ENCODE measurements at places on chromosomes 12 and 14.

- DNase-seq, result no peak
Measured at GRCh38 chr14:34361504-34362011, 100.5 kb downstream of the SPTSSA start.

GRCh38 chr14:67514203-67514607, 18.9 kb upstream of the PLEKHH1 start:
- DNase-seq, result no peak

- DNase-seq, result no peak
Measured at GRCh38 chr12:90920222-90920621, 34.8 kb downstream of the CCER1 start.

DNA sequence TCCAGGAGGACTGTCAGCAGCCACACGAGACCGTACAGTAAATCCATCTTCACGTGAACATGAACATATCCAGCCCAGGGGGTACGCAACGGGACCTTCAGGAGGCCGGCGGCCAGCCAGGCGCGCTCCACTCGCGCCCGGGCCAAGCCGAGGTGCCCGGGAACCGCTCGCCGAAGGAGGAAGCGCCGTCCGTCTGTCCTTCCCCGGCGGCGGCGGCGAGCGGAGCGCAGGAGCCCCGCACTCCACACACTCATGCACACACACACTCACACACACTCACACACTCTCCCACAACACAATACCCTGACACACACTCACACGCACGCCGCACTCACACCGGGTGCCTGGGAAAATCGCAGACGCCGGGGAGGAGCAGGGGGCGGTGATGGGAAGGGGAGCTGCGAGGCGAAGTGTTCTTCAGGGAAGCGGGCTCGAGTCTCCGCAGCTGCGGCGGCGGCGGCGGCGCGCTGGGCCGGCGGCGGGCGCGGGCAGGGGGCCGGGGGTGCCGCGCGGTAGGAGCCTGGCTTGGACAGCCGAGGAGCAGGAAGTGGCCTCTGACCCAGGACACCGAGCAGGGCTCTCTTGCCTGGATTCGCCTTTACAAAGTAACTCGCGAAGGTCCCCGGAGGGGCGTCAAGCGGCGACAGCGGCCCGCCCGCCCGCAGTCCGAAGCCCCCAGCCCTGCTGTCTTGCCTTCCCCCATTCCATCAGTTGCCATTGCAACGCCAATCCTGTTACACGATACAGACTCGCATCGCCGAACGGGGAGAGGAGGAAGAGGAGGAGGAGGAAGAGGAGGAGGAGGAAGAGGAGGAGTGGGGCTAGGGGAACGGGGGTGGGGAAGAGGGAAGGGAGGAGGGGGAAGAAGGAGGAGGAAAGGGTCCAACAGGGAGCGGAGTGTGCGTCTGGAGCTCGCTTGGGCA, 601 bp downstream of the MDGA2 start:
- DNase-seq, result no peak

- DNase-seq, result no peak
Measured at GRCh38 chr14:57755018-57755521, 110.8 kb downstream of the SLC35F4 start.

DNA sequence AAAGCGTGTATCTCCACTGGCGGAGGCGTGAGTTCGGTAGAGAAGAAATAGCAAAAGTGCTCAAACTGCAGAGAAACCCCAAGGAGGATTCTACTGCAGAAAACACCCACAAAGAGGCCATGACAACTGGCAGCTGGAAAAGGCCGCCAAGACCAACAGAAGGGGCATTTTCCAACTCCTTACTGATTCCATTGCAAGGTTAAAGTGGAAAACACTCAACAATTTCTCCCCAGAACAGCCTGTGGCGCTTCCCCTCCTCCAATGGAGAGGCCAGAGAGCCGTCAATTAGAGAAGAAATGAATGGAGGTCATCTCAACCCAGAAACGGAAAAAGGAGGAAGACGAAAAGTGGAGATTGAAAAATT, 618 bp upstream of the ANKRD52 start:
- no peak for DNase-seq

- no peak for DNase-seq
Measured at GRCh38 chr14:81440041-81440440, 39.9 kb upstream of the STON2 start.

DNA sequence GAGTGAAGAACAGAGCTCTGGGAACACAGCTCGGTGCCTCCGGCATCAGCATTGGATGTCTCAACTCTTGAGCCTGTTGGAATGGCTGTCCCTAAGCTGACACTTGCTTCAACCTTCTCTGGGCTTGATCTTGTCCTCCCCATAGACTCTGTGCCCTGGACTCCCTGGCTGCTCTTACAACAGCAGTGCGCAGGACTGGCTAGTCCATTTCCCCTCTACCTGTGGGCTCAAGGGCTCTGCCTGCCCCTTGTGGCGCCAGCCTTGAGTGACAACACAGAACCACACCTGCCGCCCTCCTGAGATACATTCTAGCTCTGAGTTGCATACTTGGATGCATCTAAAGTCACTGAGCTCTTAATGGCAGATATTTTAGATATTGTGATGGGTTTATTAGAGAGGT, 6.2 kb downstream of the CRADD start:
- no peak for DNase-seq

DNA sequence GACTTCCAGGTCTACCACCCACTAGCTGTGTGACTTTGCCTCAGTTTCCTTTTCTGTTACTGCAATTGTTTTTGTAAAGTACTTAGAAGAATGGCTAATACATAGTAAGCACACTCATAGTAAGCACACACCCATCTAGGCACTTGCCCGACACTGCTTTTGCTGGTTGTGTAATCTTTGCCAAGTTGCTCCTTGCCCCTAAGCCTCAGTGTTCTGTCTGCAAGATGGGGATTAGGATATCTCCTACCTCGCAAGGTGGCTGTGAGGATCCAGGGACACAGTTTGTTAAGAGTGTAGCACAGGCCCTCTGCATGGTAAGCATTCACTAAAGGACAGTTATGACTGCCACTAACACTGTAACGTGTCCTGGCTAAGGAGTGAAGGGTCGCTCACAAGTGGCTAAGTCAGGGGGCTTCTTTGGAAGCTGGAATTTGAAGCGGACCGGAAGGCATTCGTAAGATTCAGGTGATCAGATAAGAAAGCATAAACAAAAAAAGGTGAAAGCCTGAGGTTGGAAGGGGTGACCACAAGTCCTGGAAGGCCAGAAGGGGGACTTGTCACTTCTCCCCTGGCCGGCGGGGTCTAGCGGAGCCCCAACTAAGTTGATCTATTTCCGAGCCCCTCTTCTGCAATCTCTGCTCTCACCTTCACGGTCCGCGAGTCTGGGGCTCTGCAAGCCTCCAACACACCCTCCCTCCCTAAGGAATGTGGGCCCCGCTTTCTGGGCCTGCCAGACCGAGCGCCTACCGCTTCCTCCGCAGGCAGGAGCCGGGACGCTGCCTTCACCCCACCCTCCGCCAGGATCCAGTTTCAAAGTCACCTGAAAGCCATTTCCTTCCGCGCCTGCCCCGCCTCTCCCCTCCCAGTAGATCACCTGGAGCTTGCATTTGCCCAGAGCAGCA, 1.5 kb upstream of the PLEKHG3 start:
- no peak for DNase-seq

GRCh38 chr12:3250576-3250975, 173.4 kb downstream of the TSPAN9 start:
- no peak for DNase-seq

- DNase-seq, result peak; percentile 72
Measured at GRCh38 chr14:74608959-74609611, 3.0 kb downstream of the LTBP2 start.

GRCh38 chr12:110684312-110684836, 4.5 kb downstream of the HVCN1 start:
- no peak for DNase-seq

GRCh38 chr12:93713060-93713459, 35.9 kb downstream of the CRADD start:
- DNase-seq, result no peak

DNA sequence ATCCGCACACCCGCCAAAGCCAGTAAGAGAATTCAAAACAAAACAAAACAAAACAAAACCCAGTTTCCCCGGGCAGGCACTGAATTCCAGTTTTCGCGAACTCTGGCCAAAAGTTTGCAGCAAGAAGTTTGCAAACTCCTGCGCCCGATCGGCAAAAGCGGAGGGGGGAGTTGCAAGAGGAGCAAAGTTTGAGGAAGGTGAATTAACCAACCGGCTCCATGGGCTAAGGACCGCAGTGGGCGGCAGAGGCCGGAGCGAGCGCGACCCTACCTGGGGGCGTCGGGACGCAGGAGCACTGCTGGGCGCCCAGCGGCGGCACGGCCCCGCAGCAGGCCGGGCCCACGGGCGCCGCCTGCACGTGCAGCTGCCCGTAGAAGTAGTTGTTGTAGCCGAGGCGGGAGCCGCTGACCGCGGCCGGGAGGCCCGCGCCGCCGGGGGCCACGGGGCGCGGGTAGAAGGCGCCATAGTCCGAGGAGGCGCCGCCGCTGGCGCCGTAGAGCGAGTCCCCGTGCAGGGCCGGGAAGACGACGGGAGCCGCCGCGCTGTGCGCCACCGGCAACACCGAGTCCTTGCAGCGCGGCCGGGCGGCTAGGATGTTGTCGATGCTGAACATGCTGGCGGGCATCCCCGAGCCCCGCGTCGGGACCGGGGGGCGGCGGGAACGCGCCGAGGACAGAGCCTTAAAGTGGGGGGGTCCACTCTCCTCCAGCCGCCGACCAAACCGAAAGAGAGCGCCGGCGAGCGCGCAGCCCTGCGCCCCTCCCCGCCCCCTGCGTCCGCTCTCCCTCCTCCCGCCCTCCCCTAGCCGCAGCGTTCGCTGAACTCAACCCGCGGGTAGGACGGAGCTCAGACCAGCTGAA, at the start of gene GSC:
Gene GSC (minus strand): TSS at position 723 of the 860 bp plus-strand sequence. CDS start 98 bp downstream, at position 625.
- peak; percentile 43 for DNase-seq

GRCh38 chr14:92976268-92976667, 53.3 kb downstream of the CHGA start:
- DNase-seq, result no peak

DNA sequence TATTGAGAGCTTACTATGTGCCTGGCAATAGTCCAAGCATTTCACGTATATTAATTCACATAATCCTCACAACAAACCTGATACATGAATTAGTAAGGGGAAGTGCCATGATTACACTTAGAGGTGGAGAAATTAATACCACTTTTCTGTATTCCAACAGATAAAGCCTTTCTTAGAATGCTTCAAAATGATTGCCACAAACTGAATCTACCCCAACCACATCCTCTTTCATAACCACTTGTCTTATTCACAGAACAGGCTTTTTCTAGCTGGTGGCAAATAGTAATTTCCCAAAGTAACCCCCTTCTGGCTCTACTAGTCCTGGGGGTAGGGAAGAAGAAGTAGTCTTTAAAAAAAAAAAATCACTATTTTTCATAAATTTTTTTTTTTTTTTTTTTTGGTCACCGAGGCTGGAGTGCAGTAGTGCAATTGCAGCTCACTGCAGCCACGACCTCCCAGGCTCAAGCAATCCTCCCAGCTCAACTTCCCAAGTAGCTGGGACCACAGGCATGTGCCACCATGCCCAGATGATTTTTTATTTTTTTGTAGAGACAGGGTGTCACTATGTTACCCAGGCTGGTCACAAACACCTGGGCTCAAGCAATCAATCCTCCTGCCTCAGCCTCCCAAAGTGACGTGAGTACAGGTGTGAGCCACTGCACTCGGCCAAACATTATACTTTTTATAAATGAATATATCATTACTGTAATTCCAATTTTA, 59.0 kb upstream of the ARID2 start:
- DNase-seq, result no peak

GRCh38 chr12:105228494-105228893, 7.5 kb downstream of the APPL2 start:
- no peak for DNase-seq

DNA sequence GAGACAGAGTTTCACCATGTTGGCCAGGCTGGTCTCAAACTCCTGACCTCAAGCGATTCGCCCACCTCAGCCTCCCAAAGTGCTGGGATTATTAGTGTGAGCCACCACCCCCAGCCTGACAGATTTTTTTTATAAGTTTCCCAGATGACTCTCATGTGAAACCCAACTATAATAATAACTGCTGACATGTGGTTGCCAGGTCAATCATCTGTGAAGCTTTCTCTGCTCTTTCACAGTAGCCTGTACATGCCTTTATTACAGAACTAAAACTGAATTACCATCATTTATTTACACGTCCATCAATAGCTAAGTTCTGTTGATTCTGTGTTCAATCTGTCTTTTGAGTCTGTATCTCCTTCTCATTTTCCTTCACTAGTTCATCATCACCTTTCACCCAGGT, 218.5 kb downstream of the RPS29 start:
- DNase-seq, result no peak

GRCh38 chr14:78316052-78316451, 145.9 kb downstream of the NRXN3 start:
- DNase-seq, result no peak

- DNase-seq, result no peak
Measured at GRCh38 chr12:64883264-64884163, 59.1 kb downstream of the TBC1D30 start.

GRCh38 chr14:50531595-50532501, 521 bp downstream of the MAP4K5 start:
- DNase-seq, result no peak

DNA sequence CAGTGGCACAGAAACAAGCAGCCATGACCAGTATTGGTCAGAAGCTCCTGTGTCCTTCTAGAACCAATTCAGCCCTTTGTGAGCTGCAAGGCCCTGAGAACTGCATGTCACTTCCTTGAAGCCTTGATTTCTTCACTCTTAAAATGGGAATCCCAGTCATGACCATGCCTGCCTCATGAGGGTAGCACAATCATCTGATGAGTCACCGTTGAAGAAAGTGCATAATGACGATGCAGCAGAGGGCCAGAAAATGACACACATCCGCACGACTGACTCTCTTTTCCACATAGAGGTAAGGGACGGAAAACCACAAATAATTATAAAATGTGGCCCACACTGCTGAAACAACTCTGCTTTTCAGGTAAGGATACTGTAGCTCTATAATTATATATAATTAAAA, 777.4 kb downstream of the BCL11B start:
- DNase-seq, result no peak

DNA sequence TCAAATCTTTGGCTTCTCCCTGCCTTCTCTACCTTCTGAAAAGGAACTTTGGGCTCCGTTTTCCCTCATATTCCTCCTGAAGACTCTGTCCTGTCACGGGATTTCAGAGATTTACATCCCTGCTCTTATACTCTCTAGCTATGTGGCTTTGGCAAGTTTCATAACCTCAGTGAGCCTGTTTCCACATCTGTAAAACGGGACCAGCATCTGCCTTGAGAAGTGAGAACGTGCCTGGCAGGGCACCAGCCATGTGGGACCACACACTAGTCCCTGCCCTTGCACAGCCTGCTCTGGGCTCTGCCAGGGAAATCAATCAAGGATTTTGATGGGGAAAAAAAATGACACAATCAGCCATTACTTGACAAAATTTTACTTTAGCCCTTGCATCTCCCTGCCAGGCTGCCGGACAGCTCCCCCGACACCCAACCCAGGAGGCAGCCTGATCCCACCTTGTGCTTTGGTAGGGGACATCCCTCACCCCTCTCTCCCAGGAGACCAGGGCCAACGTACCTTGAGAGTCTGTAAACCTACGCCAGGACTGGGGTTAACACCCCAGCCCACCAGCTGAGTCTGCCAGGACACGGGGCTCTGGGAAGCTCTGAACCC, 8.5 kb downstream of the PHETA1 start:
- DNase-seq, result no peak
